ENCODE measurements at places on chromosomes 5 and 9.

DNA sequence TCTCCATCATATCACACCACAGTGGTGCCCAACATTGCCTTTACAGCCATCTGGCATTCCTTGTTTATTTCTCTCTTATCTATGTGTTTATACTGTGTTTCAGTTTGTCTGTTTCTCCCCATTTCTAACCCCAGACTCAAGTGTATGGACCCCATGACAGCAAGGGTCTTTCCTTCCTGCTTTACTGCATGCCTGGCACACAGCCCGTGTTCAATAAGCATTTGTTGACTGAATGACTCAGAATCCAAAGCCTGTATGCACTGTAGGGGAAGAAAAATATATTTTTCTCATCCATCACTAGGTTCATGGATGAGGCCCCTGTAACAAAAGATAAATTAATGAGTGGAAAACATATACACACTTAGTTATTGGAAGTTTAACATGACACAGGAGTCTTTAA is 190.8 kb upstream of the SEMA6A start:
- peak; percentile 65 for DNase-seq

DNA sequence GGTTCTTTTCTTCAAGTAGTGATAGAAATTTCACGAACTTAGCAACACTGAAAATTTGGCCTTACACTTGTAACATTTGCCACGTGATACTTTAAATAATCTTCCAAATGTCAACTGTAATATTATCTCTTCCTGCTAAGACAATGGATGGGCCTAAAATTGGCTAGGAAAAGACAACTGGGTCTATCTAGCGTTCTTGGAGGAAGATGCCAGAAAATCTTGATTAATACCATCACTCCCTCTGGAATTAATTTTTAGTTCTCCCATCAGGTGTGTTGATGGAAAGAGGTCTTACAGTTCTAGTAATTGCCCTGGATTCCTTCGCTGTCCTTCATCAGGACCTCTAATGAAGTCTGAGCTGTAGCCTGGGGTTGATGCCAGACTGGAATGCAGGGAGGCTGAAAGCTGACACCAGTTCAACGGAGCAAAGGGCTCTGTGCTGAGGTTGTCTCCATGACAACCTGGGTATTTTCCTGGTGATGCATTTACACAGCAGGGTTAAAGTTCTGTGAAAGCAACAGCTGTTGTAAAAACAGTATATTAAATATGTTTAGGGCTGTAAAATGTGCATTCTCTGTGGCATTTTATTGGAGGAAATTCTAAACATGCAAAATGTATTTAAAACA is 92.3 kb downstream of the GAS1 start:
- peak; percentile 28 for DNase-seq

GRCh38 chr5:53575101-53575500 is 14.7 kb downstream of the NDUFS4 start:
- no peak for DNase-seq

GRCh38 chr5:118728191-118728590 is 260.2 kb downstream of the DTWD2 start:
- no peak for DNase-seq

DNA sequence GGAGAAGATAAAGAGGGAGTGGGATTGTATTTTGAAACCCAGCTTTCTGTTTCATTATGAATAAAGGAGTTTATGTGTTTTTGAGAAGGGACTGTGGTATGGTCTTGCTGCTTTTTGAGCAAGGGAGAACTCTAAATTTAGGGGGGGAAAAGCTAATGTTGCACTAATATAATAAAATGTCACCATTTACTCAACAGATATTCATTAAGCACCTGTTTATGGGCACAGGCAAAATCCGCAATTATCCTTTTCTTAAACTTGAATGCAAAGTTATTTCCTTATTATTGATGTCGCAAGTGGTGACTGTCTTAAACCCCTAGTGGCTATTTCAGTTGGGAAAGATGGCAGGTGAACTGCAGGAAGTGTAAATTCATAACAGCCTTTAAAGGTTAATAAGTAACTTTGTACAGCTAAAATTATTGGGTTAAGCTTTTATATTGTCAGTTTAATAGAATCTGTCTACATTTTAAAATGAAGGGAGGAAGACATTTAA is 1.5 kb downstream of the CDC42SE2 start:
- DNase-seq, result no peak

- DNase-seq, result no peak
Observed at GRCh38 chr5:110027527-110028322, 338.0 kb downstream of the MAN2A1 start.

GRCh38 chr9:79588488-79589223 is 16.9 kb downstream of the TLE4 start:
- no peak for DNase-seq

- no peak for DNase-seq
Observed at GRCh38 chr9:105055917-105056316, 128.0 kb upstream of the ABCA1 start.

DNA sequence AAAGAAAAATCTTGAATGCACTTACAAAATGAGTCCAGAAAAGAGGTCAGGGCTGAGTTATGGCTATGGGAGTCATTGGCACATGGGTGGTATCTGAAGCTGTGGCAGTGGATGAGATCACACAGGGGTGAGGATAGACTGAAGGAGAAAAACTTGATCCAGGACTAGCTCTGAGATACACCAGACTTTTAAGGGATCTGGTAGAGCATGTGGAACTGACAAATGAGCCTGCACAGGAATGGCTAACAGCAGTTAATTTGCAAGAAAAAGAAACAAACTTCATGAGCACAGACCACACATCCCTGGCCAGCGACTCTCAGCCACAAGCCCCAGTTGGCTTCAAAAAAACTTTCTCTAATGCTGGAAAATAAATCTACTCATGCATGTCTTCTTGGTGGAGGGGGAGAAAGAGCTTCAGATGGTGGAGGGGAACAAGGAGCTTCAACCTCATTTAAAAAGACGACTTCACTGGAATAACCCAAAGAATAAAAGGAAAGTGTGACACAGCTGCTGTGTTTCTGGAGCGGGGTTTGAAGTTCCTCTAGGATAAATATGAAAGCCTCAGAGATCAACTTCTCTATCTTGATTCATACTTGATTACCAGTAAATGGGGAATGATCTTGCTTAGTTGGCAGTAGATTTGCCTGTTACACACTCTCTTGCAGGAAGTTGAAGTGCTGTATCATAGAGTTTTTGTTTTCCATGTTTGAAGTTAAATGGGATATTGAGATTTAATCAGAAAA is 33.6 kb downstream of the TNFAIP8 start:
- peak; percentile 28 for DNase-seq

- no peak for DNase-seq
Observed at GRCh38 chr5:16382047-16382446, 83.6 kb downstream of the ZNF622 start.

- no peak for DNase-seq
Observed at GRCh38 chr9:33393581-33393980, 8.8 kb downstream of the AQP7 start.

DNA sequence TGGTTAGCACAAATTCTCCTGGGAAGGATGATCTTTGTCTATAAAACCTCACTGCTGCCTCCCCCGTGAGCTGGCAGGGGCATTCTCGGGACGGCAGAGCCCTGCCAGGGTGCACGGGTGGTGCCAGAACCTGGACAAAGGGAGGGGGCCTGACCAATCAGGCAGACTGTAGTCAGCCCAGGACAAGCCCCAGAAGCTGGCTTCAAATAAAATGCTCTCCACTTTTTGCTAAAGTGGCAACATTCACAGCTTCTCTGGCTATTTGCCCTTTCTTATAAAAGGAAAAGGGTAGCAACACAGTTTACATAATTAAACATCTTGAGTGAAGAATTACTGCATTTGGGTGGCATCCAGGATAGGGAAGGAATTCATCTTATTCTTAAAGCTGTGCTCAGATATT is 14.4 kb downstream of the IL9 start:
- no peak for DNase-seq

DNA sequence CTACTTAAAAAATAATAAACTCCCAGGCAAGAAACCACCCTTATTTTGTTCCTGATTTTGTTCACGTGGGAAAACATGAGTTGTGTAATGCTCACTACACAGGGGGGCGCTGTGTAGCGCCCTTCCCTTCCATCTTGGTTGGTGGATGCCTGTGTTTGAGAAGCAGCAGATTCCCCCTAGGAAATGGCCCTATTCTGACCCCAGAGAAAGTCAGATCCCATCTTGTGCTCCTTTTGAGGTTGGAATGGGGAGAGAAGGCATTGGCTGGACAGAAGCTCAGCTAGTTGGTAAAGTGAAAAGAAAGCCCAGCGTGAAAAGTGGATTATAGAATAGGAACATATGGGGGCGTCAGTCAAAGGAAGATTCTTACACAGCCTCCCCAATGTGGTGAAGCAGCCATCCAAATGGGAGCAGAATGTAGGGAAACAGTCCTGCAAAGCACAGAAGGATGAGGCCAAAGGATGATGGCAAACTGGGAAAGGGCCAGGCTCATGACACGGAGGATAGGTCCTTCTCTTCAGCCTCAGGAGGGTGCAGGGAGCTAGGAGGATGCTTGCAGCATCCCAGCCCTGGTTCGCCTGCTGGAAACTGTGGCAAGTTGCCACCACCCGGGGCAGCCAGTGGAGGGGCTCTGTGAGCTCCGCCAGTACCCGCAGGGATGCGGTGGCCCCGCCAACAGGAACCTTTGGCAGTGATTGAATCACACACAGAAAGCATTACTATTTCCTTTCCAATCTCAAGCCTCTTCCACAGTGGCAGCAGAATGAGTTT is 314.2 kb upstream of the DAP start:
- DNase-seq, result no peak

GRCh38 chr9:21744320-21744719 is 58.1 kb upstream of the MTAP start:
- no peak for DNase-seq

DNA sequence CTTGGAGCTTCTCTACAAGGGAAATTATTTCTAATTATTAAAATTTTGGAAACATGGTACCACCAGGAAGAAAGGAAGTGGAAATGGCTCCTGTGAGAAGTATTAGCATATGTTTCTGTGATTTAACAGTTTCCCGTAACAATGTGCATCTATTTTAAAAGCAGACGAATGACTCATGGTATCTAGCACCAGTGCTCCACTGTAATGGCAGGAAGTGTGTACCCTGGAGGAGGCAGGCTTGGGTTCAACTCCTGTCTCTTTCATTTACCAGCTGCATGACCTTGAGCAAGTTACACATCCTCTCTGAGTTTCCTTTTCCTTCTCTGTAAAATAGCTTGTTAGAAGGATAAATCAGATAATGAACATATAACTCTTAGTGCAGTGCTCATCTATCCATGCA is 41.0 kb upstream of the ANGPTL2 start:
- no peak for DNase-seq

GRCh38 chr9:14989811-14990210 is 79.6 kb upstream of the FREM1 start:
- DNase-seq, result no peak

DNA sequence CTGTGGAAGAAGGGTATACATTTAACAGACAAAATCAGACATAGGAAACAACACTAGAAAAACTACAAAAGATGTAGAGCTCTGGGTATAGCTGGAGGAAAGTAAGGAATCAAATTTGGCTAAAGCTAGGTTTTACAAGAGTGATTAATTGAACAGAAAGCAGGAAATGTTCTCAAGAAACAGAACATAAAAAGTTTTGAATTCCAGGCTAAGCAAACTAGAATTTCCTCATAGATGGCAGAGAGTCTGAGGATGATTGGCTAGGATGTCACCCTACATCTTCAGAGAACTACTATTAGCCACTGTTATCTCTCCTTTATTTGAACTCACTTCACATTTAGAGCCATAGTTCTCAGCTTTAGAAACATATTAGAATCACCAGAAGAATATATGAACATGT is 502.1 kb upstream of the PAPPA start:
- DNase-seq, result no peak

DNA sequence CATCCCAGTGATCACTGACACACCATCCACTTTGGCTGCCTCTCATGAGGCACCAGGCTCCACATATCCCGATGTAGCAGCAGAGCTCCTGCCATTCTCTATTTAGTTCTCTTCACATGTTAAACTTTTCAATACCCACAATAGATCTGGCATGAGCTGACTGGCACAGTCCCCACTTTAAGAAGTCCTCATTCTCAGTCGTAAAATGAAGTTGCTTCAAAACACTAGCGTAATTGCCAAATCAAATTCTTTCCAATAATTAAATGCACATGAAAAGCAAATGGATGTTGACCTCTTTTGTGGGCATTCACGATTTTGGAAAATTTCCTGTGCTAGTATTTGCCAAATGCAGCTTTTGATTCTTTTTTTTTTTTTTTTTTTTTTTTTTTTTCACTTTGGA is 32.4 kb downstream of the HAPLN1 start:
- no peak for DNase-seq

- DNase-seq, result peak; percentile 4
Observed at GRCh38 chr9:89837934-89838310, 233.1 kb downstream of the GADD45G start.

GRCh38 chr9:129938291-129938979 is 103.2 kb downstream of the USP20 start:
- no peak for DNase-seq

DNA sequence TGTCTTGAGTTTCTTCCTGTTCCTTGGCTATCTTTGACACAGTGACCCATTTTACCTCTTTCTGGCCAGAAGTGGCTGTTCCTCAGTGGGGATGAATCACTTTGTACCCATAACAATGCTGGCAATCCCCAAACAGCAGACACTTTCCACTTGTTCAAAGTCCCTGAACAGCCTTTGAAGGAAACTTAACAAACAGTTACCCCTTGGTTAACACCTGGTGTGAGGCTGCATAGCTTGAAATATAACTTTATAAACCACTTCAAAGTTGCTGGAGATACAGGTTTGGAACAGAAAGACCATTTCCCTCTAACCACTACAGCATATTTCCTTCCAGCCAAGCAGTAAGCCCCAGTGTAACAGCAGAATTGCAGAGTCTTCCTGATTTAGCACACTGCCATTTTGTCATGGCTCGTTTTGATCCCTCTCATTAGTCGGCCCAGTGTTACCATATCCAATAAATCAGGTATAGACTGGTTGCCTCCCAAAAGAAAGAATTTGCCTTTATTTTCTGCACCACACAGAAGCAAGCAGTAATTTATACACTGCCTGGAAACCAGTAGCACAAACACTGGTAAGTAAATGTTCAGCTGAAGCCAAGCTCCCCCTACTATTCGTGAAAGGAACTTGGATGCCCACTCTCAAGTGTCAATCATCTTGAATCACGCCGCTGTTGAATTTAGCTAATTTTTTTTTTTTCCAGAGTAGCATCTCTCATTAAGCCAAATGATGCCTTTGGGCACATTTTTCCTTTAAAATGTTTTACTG is 225.9 kb downstream of the PIK3R1 start:
- no peak for DNase-seq

GRCh38 chr5:36576721-36577120 is 29.7 kb upstream of the SLC1A3 start:
- DNase-seq, result no peak

GRCh38 chr9:79471580-79472543 is 99.9 kb upstream of the TLE4 start:
- peak; percentile 63 for DNase-seq

DNA sequence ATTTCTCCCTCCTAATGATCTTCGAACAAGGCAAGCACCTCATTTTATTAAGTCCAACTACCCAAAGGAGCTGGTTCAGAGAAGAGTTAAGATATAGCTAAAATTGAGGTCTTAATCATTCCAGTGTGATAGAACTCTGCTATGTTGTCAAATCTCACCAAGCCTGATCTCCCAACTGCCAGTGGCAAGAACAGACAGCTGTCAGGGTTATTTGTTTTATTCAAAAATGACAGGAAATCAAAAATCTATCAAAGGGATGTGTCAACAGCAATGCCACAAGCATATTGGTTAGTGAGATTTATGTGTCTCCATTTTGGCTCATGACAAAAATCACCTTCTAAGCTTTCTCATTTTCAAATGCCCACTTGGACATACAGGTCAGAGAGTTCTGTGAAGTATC is 74.5 kb downstream of the PRELID2 start:
- no peak for DNase-seq

- no peak for DNase-seq
Observed at GRCh38 chr9:1272488-1272887, 222.3 kb downstream of the DMRT2 start.

- DNase-seq, result no peak
Observed at GRCh38 chr5:36689225-36689624, 82.8 kb downstream of the SLC1A3 start.
